Activated T-helper 2 cell treated with anti-CD3 and anti-CD28 coated beads, Interferon-gamma antibody, Interleukin-2, Interleukin-4, amounts not matched to agents 10 μg/mL and 5 μg/mL and 100 μg/mL, durations not matched to agents 14 hours and 24 hours and 36 hours (primary cell): ENCODE measurements at places on chromosomes 1 and 21.

DNA sequence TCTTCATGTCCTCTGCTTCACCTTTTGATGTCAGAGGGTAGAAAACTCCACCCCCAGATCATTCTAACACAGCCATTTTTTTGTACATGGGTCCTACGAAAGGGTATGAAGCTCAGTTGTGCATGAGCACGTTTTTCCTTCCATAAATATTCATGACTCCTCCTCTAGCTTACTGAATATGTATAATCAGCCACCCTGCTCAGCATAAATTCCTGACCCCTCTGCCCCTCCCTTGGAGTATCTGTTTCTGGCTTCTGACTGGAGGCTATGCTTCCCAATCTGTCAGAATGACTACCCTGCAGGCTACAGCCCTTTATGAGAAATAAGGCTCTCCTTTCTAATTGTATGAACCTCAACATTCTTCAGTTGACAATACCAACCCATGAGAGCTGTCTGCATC, 42.8 kb upstream of the PARP1 start:
- DNase-seq: no peak

- no peak for DNase-seq
Measured at GRCh38 chr1:62316135-62316534, 3.1 kb downstream of the KANK4 start.

- no peak for DNase-seq
Measured at GRCh38 chr1:186155594-186155993, 219.5 kb downstream of the TPR start.

DNA sequence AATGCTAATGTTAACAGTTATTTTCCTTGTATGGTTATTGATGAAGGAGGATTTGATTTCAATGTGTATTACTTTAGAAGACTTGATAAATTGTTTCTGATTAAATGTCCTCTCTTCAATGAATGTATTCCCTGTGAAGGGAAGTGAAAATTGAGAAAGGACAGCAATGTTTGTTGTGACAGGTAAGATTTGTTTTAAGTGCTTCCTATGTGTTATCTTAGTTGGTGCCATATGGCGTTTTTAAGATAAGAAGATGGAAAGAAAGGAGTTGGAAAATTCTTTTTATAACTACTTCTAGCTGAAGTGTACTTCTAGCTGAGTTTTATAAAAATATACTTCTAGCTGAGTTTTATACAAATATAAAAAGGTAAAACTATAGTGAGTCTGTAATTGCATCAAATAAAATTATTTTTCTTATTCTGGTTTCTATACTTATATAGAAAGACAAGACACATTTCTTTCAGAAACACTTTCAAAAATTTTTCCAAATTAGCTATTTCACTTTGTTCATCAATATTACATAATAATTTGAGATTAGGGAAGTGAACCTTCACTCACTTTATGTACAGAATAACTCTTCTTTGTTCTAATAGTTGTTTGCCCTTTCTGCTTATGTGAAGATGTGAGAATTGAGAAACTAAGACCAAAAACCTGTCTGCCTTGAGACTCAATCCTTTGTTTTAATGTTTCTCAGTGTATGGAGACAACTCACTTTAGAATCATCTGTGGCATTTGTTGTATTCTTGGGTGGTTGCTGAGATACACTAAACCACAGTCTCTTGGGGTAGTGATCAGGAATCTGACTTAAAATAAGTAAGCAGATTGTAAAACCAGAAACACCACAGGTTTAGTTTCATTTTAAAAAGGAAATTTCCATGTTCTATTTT, 382.9 kb upstream of the B3GALT2 start:
- DNase-seq: no peak

DNA sequence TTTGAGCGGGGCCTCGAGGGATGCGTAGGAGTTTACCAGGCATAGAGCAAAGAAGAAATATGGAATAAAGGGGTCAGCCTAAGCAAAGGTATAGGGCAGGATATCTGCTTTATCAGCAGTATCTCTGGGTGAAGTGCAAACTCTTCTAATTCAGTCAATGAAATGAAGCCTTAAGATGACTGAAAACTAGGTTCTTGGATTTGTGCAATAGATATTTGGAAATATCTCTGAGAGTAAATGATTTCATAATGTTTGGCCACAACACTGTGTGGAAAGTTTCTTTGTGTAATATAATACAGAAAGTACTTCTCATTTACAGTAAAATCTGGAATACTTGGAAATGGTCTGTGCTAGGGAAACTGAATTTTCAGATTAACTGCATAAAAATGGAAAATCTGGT, 26.1 kb downstream of the KCNJ15 start:
- no peak for DNase-seq
